ENCODE measurements at places on chromosomes 16 and 17.

GRCh38 chr16:26765087-26765486, 301.6 kb upstream of the C16orf82 start:
- DNase-seq, result no peak

GRCh38 chr17:51018541-51018940, 102.1 kb downstream of the SPAG9 start:
- DNase-seq, result no peak

GRCh38 chr17:36614933-36615332, 13.6 kb downstream of the MRM1 start:
- DNase-seq, result no peak

- DNase-seq, result no peak
These were observed 24.9 kb downstream of the B9D1 start for GRCh38 chr17:19337712-19338023.

DNA sequence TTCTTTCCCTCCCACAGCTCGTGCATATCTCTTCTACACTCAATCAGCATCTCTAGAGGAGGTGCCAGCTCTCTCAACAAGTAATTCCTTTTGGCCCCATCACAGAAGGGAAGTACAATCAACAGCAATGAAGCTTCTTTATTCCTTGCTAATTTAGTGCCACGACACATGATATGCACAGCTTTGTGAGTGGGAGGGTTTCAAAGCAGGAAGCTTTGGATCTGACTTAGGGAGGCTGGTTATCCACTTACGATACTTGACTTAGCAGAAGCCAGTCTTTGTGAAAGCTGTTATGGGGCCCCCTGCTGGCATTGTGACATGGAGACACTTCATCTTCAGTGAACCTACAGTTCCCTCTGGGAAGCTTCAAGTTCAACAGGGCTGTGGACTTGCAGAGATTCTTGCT, 81.0 kb downstream of the TMEM100 start:
- DNase-seq, result no peak

DNA sequence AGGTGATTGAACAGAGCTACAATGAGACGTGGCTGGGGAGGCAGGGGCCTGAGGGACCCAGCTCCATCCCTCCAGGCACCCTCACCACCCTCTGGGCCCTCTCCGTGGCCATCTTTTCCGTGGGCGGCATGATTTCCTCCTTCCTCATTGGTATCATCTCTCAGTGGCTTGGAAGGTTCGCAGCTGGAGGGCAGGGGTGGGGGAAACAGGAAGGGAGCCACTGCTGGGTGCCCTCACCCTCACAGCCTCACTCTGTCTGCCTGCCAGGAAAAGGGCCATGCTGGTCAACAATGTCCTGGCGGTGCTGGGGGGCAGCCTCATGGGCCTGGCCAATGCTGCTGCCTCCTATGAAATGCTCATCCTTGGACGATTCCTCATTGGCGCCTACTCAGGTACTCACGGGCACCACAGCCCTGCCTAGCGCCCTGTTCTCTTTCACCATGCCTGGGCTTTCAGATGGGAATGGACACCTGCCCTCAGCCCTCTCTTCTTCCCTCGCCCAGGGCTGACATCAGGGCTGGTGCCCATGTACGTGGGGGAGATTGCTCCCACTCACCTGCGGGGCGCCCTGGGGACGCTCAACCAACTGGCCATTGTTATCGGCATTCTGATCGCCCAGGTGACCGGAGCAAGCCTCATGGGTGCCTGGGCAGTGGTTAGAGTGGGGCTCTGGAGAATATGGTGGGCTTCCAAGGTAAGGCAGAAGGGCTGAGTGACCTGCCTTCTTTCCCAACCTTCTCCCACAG, 2.1 kb downstream of the SLC2A4 start:
- no peak for DNase-seq

DNA sequence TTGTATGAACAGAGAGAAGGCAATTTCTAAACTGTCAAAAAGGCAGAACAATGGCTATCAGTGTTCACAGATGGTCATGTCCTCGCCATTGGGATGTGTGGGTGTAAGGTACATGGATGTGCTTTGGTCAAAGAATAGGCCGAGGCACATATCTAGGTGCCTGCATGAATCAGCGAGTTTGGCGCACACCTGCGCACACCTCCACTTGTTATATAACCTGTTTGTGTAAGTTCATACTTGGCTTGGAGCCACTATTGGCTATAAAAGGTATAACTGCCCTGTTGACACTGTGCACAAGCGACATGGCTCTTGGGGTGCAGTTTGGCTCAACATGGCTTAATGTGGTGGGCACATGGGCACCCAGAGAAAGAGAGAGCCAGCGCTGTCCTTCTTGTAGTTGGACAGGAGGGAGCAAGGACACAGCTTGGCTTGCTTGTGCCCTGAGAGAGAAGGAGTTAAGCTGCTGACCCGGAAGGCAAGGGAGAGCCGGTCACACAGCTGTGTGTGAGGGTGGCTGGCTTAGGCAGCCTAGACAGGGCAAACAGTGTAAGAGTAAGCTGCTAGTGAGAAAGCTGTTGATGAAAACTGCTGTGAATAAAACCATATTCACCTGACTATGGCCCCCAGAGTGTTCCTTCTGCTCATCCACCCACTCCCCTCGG, 499.1 kb downstream of the KCNJ2 start:
- DNase-seq, result no peak

DNA sequence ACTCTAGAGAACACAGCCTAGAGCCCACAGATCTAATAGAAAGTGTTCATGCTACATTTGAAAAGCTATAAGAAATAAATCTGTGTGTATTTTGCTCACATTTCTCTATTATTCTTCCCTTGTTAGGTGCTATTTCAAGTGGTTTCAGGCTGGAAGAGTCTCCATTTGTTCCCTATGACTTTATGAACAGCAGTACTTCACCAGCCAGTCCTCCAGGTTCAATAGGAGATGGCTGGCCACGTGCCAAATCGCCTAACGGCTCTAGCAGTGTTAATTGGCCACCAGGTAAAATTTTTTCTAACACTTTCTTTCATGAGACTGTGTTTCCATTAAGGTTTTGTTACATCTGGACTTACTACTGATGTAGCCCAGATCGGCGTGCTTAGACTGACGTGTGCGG, 30.7 kb upstream of the SLC5A11 start:
- no peak for DNase-seq

DNA sequence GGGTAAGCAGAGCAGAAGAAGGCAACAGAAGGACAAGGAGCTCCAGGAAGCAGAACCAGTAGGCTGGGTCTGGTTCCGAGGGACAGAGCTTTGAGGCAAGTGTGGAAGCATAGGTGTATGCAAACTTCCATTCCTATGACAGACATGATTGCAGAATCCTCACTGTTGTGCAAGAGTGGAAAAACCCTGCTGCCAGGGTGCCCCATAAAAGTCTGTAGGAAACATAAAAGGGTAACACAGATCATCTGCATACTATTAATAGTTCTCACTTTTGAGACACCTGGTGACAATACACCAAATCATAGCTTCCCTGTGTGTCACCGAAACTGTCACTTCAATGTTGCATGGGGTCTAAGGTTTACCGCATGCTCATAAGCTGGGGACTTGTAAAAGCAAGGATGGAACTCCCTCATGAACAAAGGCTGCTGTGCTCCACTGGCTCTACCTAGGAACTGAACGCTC, 39.7 kb downstream of the ARHGAP17 start:
- no peak for DNase-seq

GRCh38 chr16:87333101-87333500, 15.9 kb upstream of the C16orf95 start:
- no peak for DNase-seq

DNA sequence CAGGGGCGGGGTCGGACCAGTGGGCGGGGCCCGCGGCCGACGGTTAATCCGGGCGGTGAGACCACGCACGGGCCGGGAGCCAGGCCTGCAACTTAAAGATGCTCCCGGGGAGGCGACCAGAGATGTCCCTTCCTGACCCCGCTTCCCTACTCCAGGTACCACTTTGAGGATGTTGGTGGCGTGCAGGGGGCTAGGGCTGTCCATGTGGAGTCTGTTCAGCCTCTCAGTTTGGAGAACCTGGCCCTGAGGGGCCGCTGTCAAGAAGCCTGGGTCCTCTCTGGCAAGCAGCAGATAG, 580 bp downstream of the RANGRF start:
- DNase-seq, result no peak

DNA sequence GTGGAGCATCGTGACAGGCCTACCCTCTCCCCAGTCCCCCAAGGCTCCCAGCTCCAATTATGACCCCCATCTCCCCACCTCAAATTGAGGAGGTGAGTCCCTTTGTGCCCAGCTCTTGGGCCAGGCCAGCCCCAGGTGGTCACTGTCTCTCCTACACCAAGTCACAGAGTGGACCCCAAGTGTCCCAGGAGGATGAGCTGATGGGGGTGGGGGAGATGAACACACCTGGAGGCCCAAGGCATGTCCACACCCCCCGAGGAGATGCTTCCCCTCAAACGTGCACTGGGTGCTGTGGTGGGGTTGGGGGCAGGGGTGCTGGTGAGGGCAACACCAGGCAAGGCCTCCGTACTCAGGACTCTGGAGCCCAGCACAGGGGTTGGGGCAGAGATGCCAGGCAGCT, 73.2 kb downstream of the RBFOX3 start:
- DNase-seq, result no peak

DNA sequence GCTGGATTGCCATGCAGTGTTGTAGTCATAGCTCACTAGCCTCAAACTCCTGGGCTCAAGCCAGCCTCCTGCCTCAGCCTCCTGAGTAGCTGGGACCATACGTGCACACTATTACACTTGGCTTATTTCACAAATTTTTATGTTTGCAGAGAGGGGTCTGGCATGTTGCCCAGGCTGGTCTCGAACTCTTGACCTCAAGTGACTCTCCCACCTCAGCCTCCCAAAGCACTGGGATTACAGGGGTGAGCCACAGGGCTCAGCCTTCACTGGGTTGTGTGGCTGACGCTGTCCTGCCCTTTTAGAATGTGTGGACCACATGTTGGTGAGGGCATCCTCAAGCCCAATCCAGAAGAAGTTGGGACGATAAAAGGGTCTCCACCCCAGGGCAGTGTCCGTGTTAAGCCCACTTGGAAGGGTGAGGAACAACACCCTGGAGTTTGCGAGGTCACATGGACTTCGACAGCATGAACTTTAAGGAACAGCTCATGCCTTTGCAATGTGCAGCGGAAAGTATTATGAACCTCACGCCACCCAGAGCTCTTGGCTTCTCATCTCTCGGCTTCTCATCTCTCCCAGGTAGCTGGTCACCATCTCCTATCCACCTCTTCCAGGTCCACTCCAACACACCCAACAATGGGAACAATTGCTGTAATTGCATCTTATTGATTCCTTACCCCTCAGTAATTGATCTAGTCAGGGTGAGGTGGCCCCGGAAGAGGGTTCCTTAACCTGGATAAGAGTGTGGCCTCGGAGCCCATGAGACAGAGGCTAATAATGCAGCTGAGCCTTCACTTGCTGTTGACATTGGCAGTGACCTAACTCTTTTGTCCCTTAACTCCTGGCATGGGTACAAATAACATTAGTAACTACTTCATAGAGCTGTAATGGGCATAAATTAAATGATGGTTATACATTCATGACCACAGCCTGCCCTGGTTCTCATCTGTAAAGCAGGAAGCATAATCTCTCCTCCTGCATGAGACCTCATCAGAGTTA, 6.7 kb downstream of the FOXL1 start:
- DNase-seq, result no peak

- DNase-seq, result no peak
These were observed 11.1 kb downstream of the TAOK1 start for GRCh38 chr17:29401258-29401657.

DNA sequence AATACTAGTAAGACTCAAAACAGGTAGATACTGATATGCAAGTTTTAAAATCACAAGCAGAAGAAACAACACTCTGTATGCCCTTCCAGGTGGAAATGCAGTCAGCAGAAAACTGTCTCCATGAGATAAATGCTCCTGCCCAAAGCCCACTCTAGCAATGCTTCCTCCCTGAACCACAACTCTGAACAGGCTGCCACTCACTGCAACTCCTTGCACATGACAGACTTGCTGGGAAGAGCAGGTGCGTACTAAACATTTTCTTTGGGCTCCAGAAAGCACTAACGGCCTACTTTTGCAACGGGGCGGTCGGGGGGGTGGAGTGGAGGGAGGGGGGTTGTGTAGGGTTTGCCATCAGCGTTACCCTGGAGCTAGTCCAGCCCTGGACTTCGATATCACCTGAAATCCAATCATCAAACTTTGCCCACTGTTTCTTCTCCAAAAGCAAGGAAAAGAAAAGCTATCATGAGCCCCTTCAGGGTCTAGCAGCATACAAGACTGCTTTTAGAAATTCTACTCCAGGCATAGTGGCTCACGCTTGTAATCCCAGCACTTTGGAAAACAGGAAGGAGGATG, 46.1 kb downstream of the ANKRD11 start:
- no peak for DNase-seq

DNA sequence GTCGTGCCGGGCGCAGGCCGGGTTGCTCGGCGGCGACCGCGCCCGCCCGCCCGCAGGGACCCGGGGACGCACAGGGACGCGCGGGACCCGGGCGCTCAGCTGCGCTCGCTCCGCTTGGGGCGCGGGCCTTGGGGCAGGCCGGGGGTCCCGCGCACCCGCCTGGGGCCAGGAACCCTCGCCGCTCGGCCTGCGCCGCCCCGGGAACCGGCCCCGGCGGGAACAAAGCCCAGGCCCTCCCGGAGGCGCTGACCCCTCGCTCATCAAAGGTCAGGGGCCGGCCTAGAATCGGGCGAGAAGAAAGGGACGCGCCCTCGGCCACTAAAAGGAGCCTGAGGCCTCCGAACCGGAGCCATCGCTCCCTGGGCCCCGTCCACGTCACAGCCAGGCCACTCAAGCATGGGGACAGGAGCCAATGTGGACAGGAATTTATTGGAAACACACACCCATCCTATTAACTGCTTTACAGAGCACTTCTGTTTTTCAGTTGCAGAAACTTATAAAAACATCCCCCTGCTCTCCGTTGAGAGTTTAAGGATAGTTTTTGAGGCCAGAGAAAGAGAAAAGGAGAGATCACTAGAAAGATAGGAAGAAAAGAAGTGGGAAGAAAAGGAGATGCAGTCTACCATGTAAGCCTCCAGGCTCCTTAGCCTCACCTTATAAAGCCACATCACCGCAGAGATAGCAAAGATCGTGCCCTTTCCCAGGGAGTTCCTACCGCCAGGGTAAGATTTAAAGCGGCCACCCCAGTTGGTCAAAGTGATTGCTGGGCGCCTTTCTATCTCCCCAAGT, 558 bp upstream of the ZFHX3 start:
- DNase-seq, result no peak

GRCh38 chr16:78576941-78577340, 477.5 kb downstream of the WWOX start:
- no peak for DNase-seq

DNA sequence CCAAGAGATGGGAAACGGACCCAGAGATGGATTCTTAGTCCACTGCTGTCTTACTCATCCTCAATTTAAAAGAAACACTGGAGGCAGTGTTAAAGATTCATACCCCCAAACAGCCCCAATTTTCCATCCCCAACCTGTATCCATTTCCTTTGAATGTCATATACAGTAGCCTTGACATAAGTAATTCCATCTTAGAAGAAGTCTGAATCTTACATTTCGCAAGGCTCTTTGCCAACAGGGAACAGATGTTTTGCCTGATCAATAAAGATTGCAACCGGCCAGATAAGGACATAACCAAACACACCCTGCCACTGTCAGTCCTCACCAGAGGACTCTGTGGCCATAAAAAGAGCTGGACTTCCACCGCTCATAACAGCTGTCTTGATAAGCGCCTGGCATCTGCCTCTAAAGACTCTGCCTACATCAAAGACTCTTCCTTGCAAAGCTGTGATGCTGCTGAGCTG, 59.0 kb upstream of the MED9 start:
- DNase-seq, result no peak

- DNase-seq, result no peak
These were observed 253.3 kb downstream of the SLC39A11 start for GRCh38 chr17:72839131-72839725.

- no peak for DNase-seq
These were observed 70.8 kb downstream of the RAB11FIP4 start for GRCh38 chr17:31462261-31462660.

GRCh38 chr17:62059414-62059813, 5.7 kb downstream of the MED13 start:
- DNase-seq, result no peak

- DNase-seq, result no peak
These were observed 77.5 kb downstream of the ANKRD11 start for GRCh38 chr16:89412811-89413210.
